ENCODE measurements at places on chromosomes 13 and 19.

DNA sequence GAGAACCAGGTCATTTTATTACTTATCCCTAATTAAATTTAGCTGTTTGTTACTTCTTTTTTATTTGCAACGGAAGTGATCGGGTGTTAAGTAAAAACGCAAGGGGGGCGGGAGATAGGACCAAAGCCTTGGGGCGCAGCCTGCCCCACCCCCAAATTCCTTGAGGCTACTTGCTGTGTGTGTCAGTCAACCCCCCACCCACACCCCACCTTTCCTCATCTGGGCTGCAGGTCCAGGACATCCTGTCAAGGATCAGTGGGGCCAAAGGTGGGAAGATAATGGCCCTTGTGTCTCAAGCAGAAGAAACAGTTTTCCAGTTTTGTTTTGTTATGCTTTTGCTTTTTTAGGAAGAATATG, 1.2 kb upstream of the FOXO1 start:
- DNase-seq: no peak

- no peak for DNase-seq
Observed at GRCh38 chr19:681029-682019, 5.1 kb downstream of the FSTL3 start.

GRCh38 chr13:112986470-112986869, 17.5 kb downstream of the MCF2L start:
- no peak for DNase-seq

GRCh38 chr13:80341756-80342370, 937 bp upstream of the SPRY2 start:
- DNase-seq: no peak

GRCh38 chr19:46067691-46068090, 26.9 kb upstream of the IGFL4 start:
- DNase-seq: no peak

GRCh38 chr19:10624585-10624984, 768 bp upstream of the SLC44A2 start:
- no peak for DNase-seq

- no peak for DNase-seq
Observed at GRCh38 chr13:35768073-35768472, 291.6 kb upstream of the MAB21L1 start.

- no peak for DNase-seq
Observed at GRCh38 chr13:98293103-98293502, 116.0 kb upstream of the RNF113B start.

GRCh38 chr19:15652559-15653278, 12.0 kb downstream of the CYP4F3 start:
- DNase-seq: no peak

- no peak for DNase-seq
Observed at GRCh38 chr13:23844132-23844531, 45.1 kb downstream of the MIPEP start.

DNA sequence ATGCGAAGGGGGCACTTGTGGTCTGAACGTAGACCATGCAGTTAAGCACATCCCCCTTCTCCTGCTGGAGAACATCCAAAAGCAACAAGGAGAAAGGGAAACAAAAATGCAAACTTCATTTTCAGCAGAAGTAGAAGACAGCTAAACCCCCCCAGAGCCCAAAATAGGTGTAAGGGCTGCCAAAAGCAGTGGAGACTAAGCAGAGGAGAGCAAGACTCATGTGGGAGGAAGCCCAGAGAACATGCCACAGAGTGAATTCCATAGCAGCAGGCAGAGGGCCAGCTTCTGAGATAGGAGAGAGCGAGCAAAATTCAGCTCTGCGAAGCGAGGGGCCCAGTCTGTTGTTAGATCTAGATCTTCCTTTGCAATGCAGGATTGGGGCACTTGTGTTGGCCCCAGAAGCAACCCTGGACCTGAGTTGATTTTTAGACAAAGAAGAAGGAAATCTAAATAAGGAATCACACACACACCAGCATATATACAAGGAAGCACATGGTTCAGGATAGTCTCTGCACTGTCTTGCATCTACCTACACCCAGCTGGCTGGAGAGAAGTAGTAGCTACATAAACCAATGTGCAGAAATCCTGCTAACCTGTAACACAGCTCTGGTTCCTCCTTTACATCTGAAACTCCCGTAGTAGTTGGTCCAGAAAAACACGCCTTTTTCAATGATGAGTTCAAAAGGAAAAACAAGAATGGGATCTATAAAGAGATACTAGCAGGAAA, 199.6 kb downstream of the SPRY2 start:
- DNase-seq: no peak

DNA sequence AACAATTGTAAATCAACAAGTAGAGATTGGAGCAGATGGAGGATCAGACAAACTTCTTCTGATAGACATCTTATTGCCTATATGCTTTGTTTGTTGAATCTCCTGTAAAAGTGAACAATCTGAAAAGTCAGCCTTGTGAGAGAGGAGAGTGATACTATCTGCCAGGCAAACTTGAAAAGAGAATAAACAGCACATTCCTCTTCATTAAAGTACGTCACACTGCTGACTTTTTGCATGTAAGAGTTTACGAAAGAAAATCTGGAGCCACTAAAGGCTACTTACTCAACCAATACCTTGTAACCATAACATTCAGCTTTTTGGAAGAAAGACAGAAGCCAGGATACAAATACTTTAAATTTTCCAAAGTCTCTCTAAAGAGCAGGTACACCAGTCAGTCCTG, 42.5 kb downstream of the EDNRB start:
- DNase-seq: no peak
